Activated gamma-delta T cell (primary cell): ENCODE measurements at places on chromosomes 6 and 20.
A peak's percentile ranks its signal among the peaks of the same experiment; 100 is the strongest.

DNA sequence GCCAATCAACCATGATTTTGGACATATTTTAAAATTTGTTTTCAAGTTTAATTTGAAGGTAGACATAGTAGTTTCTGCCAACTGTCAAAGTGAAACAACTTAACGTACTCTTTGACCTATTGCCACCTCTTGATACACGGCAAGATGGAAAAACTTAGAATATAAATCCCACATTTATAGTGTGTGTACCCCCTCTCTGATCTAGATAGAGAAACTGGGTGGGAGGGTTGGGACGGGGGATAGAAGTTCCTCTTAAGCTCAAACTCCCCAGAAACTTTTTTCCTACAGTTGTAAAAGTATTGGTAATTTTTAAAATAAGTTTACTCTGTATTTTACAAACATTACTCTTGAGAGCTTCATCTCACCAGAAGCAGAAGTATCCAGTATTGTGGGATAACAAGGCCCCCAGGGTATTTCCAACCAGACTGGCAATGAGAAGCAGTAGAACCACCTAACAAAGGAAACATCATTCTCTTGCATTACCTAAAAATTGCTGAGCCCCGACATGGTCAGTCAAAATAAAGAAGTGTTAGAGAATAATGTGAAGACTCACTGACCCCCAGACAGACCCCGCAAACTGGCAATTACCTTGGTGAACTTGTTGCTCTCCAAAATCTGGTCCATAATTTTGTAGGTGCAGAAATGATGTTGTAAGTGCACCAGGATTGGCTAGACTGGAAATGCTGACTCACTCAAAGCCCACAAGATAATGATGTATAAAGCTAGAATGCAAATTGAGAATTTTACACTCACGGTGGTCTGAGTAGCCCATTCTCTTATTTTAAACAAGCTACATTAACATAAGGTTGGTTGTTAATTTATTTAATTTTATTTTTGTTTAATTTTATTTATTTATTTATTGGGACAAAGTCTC lies 74.7 kb upstream of the TNFAIP3 start:
- DNase-seq = no peak

- DNase-seq = no peak
Observed at GRCh38 chr6:142444376-142444775, 142.6 kb downstream of the ADGRG6 start.

DNA sequence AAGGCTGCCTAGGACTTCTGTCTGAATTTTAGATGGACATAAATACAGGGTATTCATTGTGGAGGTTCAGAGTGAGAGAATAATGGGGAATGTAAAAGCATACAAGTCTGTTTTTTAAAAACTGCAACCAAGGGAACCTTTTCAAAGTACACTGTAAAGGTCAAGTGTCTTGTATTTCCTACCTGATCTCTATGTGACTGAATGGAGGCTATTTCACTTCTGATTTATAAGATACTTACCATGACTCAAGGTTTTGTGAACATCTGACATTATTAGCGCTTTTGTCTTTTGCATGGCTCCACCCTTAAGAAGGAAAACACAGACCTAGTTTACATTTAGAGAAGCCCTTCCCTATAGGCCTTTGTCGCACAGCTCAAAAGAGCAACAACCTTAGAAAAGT lies 126.5 kb downstream of the ZFAND3 start:
- no peak for DNase-seq

DNA sequence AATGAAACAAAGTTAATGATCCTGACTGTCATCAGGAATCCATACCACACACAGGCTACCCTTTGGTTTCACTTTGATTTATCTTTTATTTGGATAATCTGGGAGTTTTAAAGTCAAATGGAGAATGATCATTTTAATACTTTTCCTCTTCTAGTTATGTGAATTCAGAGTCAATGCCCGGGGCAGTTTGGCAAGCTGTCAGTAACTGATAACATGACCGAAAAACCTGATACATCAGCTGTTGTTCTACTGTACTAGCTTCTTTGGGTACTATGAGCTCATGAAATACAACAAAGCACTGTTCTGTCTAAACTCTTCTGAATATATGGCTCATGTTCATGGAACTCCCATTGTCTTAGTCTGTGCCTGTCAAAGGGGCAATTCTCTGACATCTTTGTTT lies 30.2 kb downstream of the KLHL31 start:
- DNase-seq = no peak

GRCh38 chr6:149147938-149148718 lies 169.4 kb upstream of the TAB2 start:
- DNase-seq = no peak

DNA sequence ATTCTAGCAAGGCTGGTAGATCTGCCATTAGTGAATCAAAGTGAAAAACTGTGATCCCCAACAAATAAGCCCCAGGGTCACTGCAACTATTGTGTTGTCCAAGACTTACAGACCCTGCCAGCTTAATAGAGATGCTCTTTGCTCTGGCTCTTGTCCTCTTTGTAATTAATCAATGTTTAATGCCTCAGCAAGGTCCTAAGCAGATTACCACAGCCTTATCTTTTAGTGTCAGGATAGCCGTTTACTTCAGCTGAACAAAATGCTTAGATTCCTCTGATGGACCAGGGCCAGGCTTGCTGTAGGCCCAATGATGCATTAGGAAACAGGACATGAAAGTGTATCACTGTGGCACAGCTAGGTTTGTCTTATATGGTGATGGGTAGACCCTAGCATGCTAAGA lies 353.3 kb downstream of the HACE1 start:
- DNase-seq = no peak

GRCh38 chr6:131182991-131183425 lies 47.7 kb downstream of the AKAP7 start:
- no peak for DNase-seq

GRCh38 chr6:80938131-80938530 lies 814.4 kb downstream of the TENT5A start:
- no peak for DNase-seq

DNA sequence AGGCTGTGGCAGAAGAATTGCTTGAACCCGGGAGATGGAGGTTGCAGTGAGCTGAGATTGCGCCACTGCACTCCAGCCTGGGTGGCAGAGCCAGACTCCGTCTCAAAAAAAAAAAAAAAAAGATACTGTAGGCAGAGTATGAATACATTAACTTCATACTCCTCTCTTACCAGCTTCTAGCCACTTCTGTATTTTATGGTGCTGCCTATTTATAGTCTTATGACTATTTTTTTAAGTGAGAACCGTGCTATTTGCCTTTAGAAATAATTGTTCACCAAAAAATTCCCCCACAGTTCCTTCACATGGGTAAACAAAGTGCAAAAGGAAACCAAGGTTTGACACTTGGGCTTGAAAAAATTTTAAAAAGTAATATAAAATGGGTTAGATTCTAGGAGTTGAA lies 1.5 kb upstream of the SNRNP48 start:
- no peak for DNase-seq

DNA sequence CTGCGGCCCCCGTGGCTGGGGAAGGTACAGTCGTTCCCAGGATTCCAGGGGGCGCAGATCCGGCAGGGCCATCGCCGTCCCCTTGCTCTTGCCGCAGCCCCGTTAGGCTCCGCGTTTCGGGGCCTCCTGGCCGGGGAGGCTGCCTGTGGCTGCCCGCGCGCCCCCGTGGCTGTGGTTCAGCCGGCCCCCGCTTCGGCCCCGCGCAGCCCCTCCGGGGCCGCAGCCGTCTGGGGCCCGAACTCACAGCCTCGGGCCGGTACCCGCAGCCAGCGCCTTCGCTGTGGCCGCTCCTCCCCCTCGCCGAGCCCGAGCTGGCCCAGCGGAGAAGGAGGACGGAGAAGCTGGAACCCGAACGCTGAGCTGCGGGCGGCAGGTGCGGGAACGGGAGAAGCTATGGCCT lies 1826.9 kb upstream of the DEFB115 start:
- DNase-seq = no peak

DNA sequence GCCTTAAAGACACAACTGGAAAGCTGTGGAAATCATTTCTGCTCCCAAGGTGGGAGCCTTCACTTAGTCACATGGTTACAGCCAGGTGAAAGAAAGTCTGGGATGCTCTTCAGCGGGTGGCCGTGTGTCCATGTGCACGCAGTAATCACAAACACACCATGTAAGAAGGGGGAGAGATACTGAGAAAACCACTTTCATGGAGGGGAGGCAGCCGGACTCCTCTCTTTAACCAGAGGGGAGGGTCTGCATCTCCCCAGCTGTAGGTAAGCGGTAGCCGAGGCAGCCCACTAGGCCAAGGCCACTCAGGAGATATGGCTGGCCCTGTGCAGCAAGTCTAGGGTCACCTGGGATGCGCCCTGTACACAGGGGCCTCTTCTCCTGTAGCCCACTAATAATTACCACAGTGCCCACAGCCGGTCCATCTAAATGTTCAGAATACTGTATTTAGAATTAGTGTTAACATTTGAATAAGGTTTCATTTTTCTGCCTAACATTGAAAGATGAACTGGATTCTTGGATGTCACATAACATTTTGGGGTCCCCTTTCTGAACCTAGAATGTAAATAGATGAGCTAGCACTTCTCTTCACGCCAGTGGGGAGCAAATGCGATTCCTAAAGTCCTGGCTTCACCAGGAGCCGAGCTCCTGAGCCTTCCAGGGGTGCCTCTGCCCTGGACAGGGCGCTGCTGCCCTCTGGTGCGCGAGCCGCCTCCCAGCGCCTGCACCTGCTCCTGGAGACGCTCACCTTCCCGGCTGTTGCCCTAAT lies 15.9 kb downstream of the GPR31 start:
- no peak for DNase-seq

DNA sequence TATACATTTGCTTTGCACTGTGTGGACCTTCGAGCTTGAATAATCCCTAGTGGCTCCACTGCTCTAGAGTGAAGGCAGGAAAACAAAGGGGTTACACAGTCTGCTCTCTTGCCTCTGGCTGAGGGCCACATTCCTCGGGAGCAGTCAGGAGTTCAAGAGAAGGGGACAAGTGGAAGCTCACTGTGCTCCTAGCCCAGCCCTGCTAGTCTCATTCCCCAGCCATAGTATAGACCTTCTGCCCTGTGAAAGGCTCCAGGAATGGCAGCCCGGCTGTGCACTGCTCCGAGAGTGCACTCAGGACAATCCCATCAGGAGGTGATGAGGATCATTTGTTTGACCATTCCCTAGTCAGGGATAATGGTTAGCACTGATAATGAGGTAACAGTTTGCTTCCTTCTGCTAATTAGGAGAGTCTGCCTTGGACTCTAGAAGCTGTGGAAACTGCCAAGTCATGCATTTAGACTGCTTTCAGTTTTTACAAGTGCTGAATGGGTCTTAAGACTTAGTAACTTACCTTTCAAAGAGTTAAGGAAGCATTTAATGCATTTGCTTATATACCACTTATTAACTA lies 8.5 kb downstream of the IYD start:
- no peak for DNase-seq

DNA sequence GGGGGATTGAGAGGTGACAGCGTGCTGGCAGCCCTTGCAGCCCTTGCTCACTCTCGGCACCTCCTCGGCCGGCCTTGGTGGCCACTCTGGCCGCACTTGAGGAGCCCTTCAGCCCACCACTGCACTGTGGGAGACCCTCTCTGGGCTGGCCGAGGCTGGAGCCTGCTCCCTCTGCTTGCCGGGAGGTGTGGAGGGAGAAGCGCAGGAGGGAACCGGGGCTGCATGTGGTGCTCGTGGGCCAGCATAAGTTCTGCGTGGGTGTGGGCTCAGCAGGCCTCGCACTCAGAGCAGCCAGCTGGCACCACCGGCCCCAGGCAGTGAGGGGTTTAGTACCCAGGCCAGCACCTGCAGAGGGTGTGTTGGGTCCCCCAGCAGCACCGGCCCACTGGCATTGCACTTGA lies 912.2 kb upstream of the ADGRB3 start:
- peak; percentile 2 for DNase-seq

DNA sequence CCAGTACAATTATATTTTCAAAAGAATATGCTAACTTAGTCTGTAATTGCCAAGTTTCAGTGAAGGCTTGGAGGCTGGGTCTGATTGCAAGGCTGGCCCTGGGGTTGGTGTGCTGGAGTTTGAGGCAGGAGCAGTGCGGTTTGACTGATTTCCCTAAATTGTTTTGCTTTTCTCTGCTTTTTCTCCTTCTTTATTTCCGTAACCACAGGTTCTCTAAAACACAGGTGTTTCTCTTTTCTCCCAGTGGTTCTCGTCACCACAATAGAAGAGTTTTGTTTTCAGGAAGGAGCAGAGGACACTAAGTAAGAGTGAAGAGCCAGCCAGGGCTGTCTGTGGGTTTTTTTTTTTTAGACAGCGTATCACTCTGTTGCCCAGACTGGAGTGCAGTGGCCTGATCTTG lies 8.2 kb upstream of the SNX9 start:
- no peak for DNase-seq

- DNase-seq = no peak
Observed at GRCh38 chr6:115358616-115359015, 702.1 kb downstream of the FRK start.

GRCh38 chr6:12354499-12354898 lies 64.3 kb downstream of the EDN1 start:
- no peak for DNase-seq

DNA sequence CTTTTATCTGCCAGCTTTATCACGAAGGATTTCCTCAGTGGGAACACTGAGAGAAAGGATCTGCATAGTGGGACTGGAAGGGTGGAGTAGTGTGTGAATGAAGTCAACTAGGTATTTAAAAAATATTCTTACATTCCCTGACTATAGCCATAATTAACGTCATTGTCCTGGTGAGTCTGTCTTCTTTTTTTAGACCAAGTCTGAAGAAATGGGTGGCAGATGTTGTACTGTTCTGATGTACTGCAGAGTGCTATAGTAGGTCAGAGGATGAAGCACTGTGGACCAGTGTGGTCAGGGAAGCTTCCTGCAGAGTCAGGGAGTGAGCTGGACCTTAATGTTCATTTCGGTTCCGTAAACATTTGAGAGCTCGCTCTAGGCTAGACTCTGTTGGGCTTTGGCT lies 11.9 kb downstream of the TULP4 start:
- no peak for DNase-seq

GRCh38 chr6:133815313-133815712 lies 73.6 kb upstream of the TCF21 start:
- DNase-seq = no peak

GRCh38 chr20:61846074-61846473 lies 219.6 kb downstream of the TAF4 start:
- no peak for DNase-seq

- no peak for DNase-seq
Observed at GRCh38 chr6:25297823-25298522, 18.8 kb downstream of the CARMIL1 start.

DNA sequence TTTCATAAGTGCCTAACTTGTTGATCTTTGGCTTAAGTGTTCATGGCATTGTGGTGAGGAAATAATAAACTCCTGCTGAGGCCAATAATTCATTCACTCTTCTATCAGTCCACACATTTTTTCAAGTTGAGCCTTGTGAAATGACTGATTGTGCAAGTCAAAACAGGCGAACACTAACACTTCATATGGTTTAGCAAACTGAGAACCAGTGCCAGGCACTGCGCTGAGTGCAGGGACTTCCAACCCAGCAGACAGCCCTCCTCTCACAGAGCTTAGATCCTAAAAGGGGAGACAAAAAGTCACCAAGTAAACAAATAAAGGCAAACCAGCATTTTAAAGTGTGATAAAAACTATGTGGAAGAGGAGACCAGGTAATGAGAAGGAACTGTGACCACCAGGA lies 435.0 kb downstream of the PTPRT start:
- DNase-seq = no peak

- DNase-seq = no peak
Observed at GRCh38 chr6:107304421-107305025, 154.8 kb downstream of the PDSS2 start.

GRCh38 chr6:44594481-44594880 lies 207.0 kb downstream of the CDC5L start:
- no peak for DNase-seq
